ENCODE measurements at places on chromosomes 13 and 19.

GRCh38 chr19:47673426-47673825 is 39.8 kb upstream of the EHD2 start:
- DNase-seq: no peak

DNA sequence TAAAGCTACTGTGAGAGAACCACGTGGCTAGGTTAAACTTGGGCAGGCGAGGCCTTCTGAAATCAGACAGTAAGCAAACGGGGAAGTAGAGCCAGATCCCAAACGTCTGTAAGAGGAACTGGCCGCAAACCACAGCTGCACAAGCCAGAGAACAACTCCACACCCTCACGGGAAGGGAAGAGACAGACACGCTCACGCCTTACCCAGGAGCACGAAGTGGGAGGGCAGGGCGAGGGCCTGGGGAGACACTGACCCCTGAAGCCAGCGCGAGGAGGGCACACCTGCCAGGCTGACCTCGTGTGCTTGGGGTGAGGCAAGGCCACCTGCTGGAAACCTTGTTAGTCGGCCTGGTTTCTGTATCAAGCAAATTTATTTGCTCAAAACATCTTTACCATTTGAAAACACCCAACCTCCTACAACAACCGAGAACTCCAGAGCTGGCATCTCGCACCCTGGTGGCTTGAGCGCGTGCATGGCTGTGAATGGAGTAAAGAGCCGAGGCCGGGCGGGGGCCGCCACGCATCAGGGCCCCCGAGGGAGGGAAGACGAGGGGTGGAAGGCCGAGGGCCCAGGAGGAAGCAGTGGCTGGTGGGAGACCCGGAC is 7.3 kb downstream of the POLR2E start:
- peak; percentile 78 for DNase-seq

DNA sequence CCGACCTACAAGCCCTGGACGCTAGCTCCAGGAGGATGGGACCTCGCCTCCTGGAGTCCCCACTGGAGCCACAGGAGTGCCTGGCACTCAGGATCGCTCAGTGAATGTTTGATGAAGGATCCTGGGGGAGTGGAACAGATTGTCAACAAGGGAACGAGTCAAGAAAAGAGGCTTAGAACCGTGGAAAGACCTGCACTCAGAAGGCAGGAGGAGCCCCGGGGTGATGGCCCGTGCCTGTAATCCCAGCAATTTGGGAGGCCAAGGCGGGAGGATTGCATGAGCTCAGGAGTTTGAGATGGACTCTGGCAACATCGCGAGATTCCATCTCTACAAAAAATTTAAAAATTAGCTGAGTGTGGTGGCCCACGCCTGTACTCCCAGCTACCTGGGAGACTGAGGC is 38.9 kb downstream of the ATP12A start:
- no peak for DNase-seq

DNA sequence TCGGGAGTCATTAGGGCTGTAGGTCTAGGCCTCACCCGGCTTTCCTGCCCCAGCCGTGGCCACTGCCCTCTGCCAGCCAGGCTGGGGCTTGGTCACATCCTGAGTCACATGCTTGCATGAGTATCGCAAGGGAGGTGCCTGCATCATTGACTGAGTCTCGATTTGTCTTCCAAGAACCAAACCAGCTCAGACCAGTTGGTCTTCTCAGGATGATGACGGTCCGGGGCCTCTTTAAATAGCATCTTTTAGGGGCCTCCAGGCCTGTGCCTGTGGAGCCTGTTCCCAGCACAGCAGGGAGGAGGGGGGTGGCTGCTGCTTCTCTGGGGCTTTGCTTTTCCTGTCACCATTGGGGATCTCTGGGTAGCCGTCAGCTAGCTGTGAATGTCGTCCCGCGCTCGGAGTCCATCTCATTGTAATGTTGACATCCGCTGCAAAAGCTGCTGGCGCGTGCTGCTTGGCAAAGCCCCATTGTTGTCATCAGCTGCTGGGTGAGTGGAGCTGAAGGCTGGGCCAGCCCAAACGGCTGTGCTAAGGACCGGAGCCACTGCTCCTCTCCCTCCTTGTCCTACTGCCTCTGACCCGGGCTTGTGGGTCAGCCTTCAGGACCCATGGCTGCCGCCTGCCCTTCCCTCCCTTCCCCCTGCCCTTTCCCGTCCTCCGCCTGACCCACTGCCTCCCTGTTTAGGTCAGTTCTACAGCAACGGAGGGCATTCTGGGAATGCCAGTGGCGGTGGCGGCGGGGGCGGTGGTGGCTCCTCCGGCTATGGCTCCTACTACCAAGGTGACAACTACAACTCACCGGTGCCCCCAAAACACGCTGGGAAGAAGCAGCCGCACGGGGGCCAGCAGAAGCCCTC is 14.3 kb upstream of the QTRT1 start:
- no peak for DNase-seq

DNA sequence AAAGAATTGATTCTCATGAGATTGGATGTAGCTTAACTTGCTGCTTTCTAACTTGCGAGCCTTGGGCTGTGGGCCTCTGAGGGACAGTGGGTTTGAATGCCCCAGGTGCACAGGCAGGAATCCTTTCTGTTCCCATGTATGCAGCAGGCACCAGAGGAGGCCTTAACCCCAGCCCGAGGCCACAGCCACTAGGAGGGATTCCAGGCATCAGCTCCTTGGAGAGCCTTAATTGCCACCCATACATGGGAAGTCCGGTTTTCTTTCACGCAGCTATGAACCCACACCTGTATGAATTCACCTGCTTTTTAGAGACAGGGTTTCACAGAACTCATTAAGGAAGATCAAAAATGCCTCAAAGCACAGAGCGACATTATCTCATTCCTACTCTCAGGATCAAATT is 117.9 kb downstream of the CRYL1 start:
- no peak for DNase-seq

- DNase-seq: no peak
Measured at GRCh38 chr13:48167866-48168265, 65.1 kb upstream of the ITM2B start.

DNA sequence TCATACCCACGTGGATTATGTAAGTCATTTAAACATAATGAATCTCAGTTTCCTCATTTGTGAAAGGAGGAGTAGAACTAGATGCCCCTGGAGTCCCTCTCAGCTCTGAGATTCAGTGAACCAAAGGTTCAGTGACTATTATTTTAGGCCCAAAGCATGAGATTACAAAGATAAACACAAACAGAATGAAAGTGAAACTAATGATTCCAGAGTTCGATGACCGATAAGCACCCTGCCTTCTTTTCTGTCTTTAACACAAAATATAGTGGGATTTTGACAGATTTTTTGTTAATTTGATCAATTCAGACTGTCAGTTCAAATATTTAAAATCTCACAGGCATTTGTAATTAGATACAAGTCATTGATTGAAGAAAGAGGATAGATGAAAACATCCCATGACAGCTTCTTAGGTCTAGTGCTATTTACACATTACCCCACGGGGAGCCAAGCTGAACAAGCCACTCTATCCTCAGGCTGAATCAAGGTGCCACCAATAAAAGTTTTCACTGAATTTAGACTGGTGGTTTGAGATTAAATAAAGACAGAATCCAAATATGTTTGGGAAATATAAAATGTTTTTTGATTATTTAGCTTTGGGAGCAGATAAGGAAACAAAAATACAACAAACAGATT is 64.6 kb upstream of the RAP2A start:
- DNase-seq: no peak

DNA sequence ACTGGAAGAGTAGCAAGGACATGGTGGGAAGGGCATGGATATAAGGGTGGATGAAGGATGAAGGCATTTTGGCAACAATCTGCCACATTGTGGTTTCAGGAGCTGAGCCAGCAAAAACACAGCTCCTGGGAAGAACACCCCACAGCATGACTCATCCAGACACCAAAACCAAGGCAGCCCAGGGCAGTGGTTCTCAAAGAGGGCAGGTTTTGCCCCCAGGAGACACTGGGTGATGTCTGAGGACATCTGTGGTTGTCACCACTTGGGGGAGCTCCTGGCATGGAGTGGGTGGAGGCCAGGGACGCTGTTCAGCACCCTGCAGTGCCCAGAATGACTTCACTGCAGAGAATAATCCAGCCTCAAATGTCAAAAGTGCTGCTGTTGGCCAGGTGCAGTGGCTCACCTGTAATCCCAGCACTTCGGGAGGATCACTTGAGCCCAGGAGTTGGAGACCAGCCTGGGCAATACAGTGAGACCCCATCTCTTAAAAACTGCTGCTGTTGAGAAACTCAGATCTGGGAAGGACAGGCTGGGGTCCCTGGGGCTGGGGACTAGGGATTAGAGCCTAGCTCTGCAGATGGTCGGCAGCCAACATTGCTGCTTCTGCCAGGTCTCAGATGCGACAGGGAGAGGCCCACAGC is 16.1 kb downstream of the ZFR2 start:
- DNase-seq: peak; percentile 49

GRCh38 chr13:36214163-36214921 is at the start of gene SOHLH2:
Gene SOHLH2 (minus strand): TSS chr13:36214556. CDS start chr13:36214526, 30 bp downstream.
- DNase-seq: no peak

DNA sequence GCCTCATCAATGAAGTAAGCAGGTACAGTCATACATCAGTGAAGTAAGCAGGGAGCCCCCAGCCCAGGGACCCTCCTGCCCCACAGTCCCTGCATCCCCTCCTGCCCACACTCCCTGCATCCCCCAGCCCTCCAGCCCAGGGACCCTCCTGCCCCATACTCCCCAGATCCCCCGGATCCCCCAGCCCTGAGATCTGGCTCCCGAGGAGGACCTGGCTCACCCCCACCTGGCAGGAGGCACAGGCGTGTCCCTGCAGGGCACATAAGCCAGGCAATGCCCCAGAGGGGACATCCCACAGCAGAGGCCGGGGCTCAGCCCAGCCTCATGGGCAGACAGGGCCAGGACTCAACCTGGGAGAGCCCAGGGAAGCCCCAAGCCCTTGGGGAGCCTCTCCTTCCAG is 53.6 kb upstream of the TPM4 start:
- no peak for DNase-seq

- DNase-seq: peak; percentile 21
Measured at GRCh38 chr19:32464279-32464678, 58.7 kb downstream of the DPY19L3 start.

- no peak for DNase-seq
Measured at GRCh38 chr13:112674412-112675365, 15.1 kb upstream of the ATP11A start.

- DNase-seq: no peak
Measured at GRCh38 chr13:86788616-86789015, 882.6 kb upstream of the SLITRK5 start.

DNA sequence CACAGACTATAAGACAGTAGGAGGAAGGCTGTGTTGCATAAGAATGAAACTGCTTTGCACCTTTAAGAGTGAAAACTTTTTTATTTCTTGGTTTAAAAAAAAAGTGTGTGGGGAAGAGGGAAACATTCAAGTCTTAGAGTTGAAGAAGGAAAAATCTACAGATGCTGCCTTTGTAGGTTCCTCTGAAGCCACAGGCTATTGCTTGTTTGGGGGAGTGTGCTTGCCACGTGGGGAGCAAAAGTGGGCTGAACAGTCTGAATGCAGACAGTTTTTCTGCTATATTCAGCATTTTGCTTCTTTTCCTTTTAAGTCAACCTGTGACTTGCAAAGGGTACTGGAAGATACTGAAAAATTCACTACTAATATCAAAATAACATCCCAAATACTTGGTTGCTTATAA is 36.9 kb downstream of the EFNB2 start:
- no peak for DNase-seq

- DNase-seq: no peak
Measured at GRCh38 chr19:52659013-52659412, 20.9 kb upstream of the ZNF83 start.

DNA sequence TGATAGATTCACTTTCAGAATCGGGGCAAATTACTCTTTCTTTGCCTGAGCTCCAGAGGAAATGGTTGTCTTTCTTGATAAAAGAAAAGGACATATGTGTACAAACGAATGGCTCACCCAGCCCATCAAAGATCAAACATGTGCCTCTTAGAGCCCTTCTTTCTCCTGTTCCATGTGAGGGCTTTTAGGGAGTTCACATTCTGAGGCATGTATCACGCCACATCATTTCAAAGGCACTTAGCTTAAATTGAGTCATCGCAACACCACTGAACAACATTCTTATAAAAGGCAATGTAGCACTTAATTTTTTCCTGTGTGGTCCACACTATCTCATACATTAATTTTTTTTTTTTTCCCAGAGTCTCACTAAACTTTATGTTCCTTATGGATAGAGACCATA is 521.0 kb downstream of the SUCLA2 start:
- DNase-seq: no peak

DNA sequence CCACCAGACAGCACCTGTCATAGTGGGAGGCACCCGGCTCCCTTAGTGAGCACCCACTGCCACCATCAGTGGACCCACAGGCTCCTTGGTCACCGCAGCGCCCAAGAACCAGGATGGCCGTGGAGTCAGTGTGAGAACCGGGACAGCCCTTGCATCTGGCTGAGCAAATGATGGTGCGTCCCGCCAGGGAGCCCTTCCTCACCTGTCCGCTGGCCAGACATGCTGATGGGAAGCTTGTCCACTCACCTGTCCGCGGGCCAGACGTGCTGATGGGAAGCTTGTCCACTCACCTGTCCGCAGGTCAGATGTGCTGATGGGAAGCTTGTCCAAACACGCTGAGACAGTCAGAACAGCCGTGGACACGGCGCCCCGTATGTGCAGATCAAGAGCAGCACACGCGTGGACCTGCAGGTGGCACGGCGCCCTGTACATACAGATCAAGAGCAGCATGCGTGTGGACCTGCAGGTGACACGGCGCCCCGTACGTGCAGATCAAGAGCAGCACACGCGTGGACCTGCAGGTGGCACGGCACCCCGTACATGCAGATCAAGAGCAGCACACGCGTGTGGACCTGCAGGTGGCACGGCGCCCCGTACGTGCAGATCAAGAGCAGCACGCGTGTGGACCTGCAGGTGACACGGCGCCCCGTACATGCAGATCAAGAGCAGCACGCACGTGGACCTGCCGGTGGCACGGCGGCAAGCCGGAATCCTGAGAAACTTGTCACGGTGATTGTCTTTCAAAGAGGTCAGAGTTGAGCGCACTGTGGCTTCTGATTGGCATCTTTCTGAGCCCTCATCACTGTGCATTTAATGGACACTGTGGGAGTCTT is 40.7 kb upstream of the DCUN1D2 start:
- no peak for DNase-seq
